Muscle of back (tissue), 13 donors: ENCODE measurements at places on chromosomes 11 and 22. TPM values are rescaled to one million over a fixed set of nuclear protein-coding genes. Genes with fewer than 3 reads are reported as not detected.
A peak's percentile ranks its signal among the peaks of the same experiment; 100 is the strongest.

Gene PLA2G3
- polyA plus RNA-seq = not detected

Gene SOX6
- polyA plus RNA-seq = 16.1 TPM

GRCh38 chr22:23383491-23384361 is 196.4 kb downstream of the IGLL1 start:
- no peak for DNase-seq

DNA sequence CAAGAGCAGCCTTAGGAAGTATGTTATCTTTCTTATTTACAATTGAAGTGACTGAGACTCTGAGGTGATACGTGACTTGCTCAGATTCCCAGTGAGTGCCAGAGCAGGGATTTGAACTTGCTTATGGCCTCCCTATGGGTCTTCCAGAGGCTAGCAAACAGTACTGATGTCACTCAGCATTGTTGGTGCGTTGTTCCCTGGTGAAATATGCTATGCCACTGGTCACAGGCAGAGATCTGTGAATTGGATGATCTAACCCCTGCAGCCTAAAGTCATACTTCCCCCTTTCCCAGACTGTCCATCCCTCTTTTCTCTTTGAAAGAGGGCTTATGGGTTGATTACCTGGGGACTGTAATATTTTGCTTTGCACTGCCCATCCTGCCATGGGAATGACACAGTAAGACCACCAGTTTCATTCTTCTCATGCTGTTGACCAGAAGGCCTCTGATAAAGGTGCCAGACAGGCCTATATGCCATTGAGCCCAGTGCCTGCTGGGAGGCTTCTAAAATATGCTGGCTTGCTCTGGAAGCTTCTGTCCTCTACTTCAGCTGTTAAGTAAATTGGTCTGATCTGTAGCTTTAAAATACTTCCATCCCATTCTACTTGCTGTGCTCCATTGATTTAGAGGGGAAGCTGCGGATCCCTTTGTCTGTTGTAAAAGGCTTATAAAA is 152.2 kb upstream of the E2F8 start:
- no peak for DNase-seq

- DNase-seq = no peak
Measured at GRCh38 chr11:30006876-30007275, 10.0 kb downstream of the KCNA4 start.

DNA sequence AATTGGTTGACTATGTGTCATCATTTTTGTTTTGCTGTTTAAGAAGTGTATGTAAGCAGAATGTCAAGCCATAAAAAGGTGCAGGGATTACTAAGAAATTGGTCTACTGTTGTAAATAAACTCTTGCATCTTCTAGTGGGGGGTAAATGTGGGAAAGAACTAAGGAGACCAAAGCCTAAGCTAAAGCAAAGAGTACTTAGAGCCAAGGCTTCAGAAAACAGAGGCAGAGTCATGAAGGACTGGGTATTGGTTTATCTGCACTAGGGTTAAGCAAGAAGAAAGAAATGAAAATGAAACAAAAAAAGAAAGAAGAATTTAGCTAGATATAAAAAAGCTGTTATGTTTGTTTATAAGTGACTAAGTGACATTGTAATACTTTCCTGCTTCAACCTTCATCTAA is 628.1 kb downstream of the METTL15 start:
- DNase-seq = no peak

Gene KCTD14
- 1.1 TPM for polyA plus RNA-seq

DNA sequence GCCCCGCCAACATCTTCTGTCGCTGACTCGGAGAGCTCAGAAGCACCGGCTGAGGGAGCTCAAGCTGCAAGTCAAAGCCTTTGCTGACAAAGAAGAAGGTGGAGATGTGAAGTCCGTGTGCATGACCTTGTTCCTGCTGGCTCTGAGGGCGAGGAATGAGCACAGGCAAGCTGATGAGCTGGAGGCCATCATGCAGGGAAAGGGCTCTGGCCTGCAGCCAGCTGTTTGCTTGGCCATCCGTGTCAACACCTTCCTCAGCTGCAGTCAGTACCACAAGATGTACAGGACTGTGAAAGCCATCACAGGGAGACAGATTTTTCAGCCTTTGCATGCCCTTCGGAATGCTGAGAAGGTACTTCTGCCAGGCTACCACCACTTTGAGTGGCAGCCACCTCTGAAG is 6.7 kb downstream of the RAG1 start:
- no peak for DNase-seq

DNA sequence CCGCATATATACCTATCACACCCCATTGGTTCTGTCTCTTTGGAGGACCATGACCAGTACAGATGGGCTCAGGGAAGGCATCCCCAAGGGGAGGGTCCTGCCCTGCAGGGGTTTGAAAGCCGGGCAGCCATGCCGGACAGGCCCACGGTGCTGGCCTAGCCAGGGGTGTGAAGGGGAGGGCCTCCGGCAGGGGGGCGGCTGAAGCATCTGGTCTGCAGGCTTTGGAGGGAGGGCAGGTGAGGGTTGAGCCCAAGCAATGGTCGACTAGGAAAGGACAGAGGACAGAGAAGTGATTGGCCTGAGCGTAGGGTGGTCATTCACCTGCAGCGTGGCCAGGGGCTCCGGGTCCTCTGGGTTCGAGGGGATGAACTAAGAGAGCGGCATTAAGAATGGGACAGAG is 11.2 kb upstream of the CTSD start:
- no peak for DNase-seq

- DNase-seq = no peak
Measured at GRCh38 chr11:1196516-1197391, 26.1 kb upstream of the MUC5B start.

Gene PVALB
- polyA plus RNA-seq = 5.4 TPM

Gene CRKL
- 61.2 TPM for polyA plus RNA-seq

- peak; percentile 47 for DNase-seq
Measured at GRCh38 chr11:66317723-66318599, 1.1 kb upstream of the CD248 start.

- no peak for DNase-seq
Measured at GRCh38 chr11:89067264-89067663, 1.5 kb upstream of the GRM5 start.

DNA sequence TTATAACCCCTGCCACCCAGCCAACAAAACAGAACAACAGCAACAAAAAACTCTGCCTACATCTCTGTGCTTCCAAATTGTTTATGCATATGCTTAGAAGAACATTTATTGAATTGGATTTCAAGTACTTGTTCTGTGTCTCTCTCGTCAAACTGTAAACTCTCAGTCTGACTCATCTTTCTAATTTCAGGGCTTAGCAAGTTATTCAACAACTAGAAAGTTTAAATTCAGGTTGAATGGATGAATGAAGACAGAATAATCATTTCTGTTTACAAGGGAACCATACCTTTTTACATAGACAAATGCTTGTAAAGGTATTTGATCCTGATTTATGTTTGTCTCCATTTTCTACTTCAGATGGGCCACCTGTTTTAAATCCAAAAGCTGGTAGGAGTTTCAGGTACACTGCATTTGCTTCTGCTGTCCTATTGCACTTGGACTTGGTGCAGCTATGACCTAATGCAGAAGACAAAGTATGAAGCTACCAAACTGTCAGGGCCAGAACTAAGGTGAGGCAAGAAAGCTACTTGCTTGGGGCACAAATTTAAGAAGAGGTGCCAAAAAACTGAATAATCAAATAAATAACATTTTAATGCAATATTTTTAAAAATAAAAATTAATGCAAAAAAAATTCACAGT is 1.6 kb upstream of the FBXO3 start:
- no peak for DNase-seq

- peak; percentile 29 for DNase-seq
Measured at GRCh38 chr11:32439501-32440210, 4.3 kb upstream of the WT1 start.

DNA sequence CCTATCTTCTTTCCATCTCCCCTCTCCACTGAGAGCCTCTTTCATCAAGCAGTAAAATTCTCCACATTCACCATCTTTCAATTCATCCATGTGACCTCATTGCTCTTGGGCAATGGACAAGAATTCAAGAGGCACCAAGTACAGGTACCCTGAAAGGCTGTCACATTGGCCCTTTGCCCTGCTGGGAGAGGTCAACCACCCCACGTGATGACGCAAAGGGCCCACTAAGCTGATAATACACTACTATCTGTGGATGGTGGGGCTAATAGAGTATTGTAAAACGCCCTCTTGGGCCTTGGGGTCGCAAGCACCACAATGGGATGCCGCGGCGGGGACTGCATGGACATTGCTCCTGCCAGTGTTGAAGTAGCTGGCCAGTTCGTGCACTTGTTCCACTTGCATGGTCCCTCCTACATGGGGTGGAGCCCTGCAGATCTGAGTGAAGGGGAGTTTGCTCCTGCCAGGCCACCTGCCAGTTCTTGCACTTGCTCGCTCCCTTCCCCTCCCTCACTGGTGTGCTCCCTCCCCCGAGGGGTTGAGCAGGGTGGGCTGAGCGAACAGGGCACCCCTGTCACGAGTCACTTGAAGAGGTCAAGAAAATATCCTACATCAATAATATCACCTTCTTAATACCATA is 1578.8 kb upstream of the RAG2 start:
- no peak for DNase-seq

Gene SSH3
- 11.6 TPM for polyA plus RNA-seq

DNA sequence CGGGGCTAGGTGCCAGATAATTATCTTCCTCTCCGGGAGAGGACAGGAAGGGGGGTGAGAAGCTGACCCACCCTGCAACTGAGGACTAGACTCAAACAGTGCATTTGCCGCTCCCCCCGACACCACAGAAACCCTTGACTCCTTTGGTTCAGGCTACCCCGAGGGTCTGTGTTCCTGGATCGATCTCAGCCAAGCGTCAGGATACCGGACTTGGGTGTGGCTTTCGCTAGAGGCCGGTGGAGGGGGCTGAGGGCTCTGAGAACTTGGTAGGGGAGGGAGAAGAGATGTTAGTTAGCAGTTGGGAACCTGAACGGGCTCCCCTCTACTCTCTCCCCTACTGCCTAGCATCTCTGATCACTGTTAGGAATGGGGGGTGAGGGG is 840 bp downstream of the SEZ6L start:
- DNase-seq = no peak

DNA sequence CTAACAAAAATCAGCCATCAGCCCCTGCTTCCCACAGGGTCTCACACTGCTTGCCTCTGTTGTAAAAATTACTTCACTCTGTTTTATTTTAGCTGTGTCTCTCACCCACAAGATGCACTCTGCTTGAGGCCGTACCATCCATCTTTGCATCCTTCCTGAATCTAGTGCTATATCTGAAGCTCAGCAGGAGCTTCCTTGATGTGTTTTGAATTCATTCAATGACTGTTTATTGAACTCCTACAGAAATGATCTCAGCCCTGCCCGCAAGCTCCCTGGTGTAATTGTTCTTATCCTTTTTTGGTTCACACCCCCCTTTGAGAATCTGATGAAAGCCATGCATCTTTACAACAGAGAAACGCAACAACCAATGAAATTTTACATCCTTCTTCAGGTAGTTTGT is 310.2 kb upstream of the ZC3H12C start:
- DNase-seq = no peak

Gene USP2
- 61.0 TPM for polyA plus RNA-seq

DNA sequence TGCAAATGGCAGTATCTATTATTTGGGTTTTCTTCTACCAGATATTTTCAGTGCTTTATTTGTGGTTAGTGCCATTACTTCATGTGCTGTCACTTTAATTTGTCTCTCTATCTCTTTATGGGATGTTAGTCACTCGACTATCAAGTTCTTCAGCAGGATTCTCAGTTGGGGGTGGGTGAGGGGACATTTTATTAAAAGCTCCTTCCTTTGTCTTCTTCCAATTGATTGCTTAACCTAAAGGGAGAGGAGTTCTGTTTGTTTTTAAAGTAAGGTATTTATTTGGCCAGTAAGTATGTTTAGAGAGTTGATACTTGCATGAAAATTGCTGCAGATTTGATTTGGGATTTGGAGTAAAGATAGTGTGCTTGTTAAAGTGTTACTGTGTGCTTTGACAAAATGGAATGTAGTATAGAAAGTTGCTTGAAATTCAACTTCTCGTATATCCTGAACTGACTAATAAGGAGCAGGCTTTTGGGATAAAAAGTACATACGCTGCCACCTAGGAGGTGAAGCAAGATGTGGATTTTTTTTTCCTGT is 10.3 kb downstream of the YAP1 start:
- no peak for DNase-seq
